CD4-positive, alpha-beta T cell treated with Interleukin-17A for 1 hour (primary cell): ENCODE measurements at places on chromosomes 1 and 21.

GRCh38 chr1:193584731-193585239 lies 398.4 kb upstream of the B3GALT2 start:
- DNase-seq = no peak

DNA sequence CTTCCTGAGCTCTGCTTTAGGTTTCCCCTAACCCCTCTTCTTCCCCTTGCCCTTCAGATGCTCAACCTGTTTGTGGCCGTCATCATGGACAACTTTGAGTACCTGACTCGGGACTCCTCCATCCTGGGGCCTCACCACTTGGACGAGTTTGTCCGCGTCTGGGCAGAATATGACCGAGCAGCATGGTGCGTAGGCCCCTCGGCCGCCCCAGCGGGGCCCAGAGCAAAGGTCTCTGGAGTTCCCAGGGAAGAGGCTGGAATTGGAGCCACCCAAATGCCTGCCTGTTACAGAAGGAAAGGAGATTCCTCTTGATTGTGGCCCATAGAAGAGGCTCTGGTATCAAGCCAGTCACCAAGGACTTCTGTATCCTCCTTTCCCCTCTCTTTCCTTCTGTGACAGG lies 285.5 kb downstream of the ZNF648 start:
- no peak for DNase-seq

- DNase-seq = no peak
Measured at GRCh38 chr1:54404939-54405897, 976 bp downstream of the SSBP3 start.

DNA sequence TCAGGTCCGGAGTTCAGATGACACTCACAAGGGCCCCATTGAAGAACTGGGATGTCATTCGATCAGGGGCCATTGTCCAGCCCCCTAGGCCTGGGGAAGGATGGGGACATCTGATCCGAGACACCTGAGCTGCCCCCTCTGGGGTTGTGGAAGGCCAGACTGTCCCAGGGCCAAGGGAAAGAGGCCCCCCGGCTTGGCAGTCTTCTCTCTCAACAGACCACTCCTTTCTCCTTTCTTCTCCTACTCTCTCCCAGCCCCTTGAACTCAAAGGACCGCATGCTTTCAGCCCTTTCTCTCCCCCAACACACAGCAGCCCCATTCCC lies 1.1 kb downstream of the S100A1 start:
- DNase-seq = no peak

- peak; percentile 82 for DNase-seq
Measured at GRCh38 chr1:3491291-3492246, 37.1 kb downstream of the ARHGEF16 start.

GRCh38 chr1:178916448-178917174 lies 45.7 kb upstream of the ANGPTL1 start:
- no peak for DNase-seq

DNA sequence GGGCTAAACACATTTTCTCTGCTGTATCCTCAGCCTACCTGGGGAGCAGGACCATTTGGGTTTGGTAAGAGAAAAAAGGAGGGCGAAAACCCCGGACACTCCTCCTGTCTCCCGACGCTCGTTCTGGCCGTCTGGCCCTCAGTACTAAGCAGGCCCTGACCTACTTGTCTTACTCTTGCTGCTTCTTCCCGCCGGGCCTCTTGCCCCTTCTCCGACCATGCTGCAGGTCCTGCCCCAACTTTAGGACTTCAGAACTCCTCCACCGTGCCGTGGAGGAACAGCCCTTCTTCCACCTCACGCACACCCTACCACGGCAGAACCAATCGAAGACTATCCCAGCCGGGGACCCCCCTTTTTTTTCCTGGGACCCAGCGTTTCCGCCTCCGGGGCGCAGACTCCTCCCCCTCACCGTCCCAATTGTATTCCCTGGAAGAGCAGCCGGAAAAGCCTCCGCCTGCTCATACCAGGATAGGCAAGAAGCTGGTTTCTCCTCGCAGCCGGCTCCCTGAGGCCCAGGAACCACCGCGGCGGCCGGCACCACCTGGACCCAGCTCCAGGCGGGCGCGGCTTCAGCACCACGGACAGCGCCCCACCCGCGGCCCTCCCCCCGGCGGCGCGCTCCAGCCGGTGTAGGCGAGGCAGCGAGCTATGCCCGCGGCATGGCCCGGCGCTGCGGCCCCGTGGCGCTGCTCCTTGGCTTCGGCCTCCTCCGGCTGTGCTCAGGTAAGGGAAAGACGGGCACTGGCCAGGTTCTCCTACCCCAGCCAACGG lies at the start of gene CHRNB2:
Gene CHRNB2 (plus strand): TSS at position 393 of the 771 bp plus-strand sequence. CDS start 267 bp downstream, at position 660.
- DNase-seq = peak; percentile 73

DNA sequence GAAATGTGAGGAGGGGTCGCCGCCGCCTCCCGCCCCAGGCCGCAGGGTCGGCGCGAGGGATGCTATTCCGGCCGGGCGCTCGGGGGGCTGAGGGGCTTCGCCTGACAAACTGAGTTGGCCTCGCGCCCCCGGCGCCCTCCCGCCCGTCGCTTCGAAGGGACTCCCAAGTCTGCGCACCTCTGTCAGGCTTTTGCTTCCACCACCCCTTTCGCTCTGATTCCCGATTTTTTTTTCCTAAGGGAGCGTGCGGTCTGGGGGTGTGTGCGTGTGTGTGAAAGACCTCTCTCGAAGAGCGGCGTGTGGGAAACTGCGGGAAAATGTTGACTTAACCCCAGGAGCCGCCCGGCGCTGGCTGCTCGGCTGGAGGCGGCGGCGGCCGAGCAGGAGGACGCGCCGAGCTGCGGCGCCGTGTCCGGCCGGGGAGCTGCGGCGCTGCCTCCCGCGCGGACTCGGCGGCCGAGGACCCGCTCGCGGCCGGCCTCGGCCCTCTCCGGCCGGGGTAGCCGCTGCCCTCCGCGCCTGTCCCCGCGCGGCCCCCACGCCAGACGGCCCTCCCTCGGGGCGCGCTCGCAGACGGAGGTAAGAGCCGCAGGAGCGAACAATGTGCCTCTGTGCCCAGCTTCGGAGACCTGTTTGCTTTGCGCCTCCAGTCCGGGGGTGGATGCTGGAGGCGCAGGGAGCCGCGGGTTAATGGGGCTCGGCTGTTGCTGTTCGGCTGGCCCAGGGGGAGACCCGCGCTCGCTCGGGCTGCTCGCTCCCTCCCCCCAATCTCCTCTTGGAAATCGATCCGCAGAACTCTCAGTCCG lies 1.1 kb downstream of the ADGRL2 start:
- no peak for DNase-seq

DNA sequence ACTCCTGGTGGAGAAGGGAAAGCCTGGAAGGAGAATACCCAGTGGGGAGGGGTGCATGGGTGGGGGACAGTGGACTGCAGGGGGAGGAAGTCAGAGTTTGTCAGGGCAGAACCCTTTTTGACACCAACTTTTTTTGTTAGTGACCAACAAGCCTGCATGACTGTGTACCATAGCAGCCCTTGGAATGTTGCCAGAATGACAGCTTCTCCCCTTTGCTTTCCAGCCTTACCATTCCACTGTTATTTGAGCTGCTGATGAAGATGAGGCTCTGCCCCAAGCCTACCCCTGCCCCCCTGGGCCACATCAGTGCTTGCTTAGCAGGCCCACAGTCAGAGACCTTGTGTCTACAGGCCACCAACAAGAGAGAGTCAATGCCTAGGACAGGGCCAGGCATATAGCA lies 341.2 kb downstream of the HHAT start:
- no peak for DNase-seq

GRCh38 chr1:243364866-243365265 lies 109.0 kb downstream of the SDCCAG8 start:
- DNase-seq = no peak

DNA sequence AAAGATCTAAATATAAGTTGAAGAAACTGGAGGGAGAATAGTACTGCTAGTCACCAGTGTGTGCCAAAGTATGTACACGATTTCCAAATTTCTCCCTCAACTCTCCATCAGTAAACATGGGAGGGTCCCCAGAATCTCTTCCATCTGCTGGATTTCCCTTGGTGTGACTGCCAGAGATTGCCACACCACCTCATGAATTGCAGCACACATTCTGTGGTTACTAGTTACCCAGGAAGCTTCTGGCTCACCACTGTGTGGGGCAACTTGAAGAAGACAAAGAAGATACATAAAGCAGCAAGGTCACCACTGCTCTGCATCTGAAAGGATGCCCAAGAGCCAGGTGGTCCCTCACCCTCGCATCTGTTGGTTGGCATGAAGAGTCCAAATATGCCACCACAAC lies 191.7 kb upstream of the ESRRG start:
- no peak for DNase-seq

DNA sequence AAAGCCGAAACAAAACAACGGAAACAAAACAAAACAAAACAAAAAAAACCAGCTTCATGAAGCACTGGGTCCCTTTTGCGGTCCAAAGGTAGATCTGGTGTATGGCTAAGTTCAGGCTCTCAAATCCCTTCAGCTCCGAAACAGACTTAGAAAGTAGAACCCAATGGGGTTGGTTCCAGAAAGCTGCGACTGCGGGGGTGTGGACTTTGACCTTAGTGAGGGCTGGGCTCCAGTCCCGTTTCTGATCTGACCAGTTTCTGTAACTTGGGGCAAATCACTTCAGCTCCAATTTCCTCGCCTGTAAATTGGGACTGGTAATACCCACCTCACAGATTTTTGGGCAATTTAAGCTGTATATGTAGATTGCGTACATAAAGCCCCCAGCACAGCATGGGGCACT lies 105.2 kb downstream of the ZSCAN20 start:
- no peak for DNase-seq

DNA sequence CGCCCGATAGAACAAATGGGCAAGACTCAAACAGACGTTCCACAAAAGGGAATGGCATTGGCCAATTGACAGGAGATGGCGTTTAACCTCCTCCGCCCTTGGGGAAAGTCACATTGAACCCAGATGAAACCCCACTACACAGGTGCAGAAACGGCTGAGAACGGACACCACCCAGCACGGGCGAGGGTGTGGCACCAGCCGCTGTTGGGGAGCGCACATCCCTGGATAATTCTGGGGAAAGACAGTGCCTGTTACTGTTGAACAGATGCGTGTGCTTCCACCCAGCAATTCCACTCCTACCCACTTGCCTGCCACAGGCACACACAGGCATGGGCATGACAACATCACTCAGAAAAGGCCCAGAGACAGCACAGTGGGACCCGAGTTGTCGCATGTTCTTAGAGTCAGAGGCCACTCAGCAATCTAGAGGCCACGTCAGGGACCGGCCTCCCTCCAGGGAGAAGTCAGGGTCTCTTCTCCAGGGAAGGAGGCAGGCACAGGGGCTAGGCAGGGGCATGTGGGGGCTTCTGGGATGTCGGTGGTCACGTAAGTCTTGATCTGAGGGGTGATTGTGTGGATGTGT lies 15.2 kb downstream of the PRXL2B start:
- no peak for DNase-seq

GRCh38 chr1:65009724-65010420 lies 43.5 kb upstream of the JAK1 start:
- no peak for DNase-seq

- no peak for DNase-seq
Measured at GRCh38 chr1:161196521-161197451, 2.1 kb downstream of the ADAMTS4 start.

DNA sequence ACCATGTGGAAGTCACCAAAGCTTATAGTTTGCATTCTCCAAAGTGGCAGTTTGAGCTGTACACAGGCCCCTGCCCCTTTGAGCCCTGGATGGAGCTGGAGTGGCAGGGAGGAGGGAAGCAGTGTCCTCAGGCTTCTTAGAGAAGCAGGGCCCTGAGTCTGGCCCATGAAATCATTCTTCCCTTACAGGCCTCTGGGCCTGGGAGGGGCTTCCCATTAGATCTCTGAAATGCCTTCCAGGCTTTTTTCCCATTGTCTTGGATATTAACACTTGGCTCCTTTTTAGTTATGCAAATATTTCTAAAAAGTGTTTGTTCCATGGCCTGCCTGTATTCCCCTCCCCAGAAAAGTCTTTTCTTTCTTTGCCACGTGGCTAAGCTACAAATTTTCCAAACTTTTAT lies 10.0 kb upstream of the TRIM67 start:
- DNase-seq = no peak
